ENCODE measurements at places on chromosomes 13 and 19. TPM values are rescaled to one million over a fixed set of nuclear protein-coding genes. Genes with fewer than 3 reads are reported as not detected.

DNA sequence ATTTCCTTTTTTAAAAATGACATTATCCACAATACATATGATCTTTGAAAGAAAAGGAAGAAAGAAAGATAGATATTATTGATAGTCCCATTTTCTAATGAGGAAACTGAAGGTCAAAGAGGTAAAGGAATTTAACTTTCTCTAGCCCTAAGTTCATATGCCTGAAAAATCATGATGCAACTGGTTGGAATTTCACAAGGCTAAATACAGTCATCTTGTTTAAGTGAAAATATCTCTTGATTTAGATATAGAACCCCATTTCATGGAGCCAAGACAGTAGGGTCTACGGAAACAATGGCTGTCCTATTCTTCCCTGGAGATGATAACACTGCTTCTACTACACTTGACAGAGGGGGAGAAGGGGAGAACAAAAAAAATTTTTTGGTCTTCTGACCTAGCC, 366.2 kb downstream of the DNAJC15 start:
- no peak overlapping the region for H3K27ac ChIP-seq
- DNase-seq = no peak
- no peaks in the 10 kb centered on the region for H3K4me1 ChIP-seq
- H3K36me3 ChIP-seq = no peaks in the 10 kb centered on the region

DNA sequence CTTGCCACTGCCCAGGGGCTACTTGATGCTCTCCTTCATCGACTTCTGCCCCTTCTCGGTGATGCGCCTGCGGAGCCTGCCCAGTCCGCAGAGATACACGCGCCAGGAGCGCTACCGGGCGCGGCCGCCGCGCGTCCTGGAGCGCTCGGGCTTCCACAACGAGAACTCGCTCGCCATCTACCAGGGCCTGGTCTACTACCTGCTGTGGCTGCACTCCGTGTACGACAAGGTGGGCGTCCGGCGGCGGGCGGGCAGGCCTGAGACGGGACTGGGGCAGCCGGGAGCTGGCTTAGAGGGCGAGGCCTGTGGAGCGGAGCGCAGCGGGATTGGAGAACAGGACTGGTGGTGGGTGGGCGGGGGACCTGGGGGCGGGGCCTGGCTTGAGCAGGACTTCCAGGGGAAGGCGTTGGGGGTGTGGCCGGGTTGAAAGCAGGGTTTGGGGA, 12.7 kb upstream of the PSMD8 start:
- DNase-seq = peak; percentile 37
- peaks cover 12% of the 10 kb centered on the region for H3K4me1 ChIP-seq
- H3K27ac ChIP-seq = no peak overlapping the region
- no peaks in the 10 kb centered on the region for H3K36me3 ChIP-seq
- peak overlapping the region; percentile 66 for H3K4me3 ChIP-seq

GRCh38 chr13:20064128-20064527, 96.7 kb downstream of the GJA3 start:
- H3K27me3 ChIP-seq = no peaks in the 10 kb centered on the region
- peaks cover 48% of the 10 kb centered on the region for H3K36me3 ChIP-seq
- no peak overlapping the region for H3K4me3 ChIP-seq

- H3K27me3 ChIP-seq = no peaks in the 10 kb centered on the region
- DNase-seq = no peak
- H3K27ac ChIP-seq = no peak overlapping the region
- H3K36me3 ChIP-seq = no peaks in the 10 kb centered on the region
- no peak overlapping the region for H3K4me3 ChIP-seq
These were observed 179.7 kb upstream of the TSC22D1 start for GRCh38 chr13:44755872-44756271.

GRCh38 chr19:49716154-49716553, 25.2 kb downstream of the CPT1C start:
- no peak overlapping the region for H3K4me3 ChIP-seq
- no peaks in the 10 kb centered on the region for H3K27me3 ChIP-seq
- peak overlapping the region; percentile 24 for H3K27ac ChIP-seq
- H3K4me1 ChIP-seq = peaks cover 9% of the 10 kb centered on the region

DNA sequence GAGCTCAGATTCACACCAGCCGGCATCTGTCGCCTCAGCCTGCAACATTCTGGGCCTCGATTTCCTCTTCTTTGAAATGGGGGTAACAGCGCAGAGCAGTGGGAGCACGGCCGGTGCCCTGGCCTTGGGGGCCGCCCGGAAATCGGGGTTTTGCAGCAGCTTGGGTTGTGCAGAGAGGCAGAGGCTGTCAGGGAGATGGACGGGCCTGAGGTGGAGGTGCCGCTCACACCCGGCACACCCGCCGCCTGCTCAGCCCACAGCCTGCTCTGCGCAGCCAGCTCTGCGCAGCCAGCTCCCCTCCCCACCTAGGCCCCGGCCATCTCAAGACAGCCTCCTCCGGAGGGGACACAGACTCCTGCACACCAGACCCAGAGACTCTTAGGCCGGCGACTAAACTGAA, 10.6 kb downstream of the KLF2 start:
- no peak for DNase-seq
- H3K36me3 ChIP-seq = no peaks in the 10 kb centered on the region
- H3K27ac ChIP-seq = no peak overlapping the region
- peaks cover 61% of the 10 kb centered on the region for H3K4me1 ChIP-seq

- no peak overlapping the region for H3K4me3 ChIP-seq
- H3K27me3 ChIP-seq = no peaks in the 10 kb centered on the region
- no peak overlapping the region for H3K27ac ChIP-seq
- peaks cover 12% of the 10 kb centered on the region for H3K36me3 ChIP-seq
These were observed 102.0 kb downstream of the FOXO1 start for GRCh38 chr13:40564342-40565001.

DNA sequence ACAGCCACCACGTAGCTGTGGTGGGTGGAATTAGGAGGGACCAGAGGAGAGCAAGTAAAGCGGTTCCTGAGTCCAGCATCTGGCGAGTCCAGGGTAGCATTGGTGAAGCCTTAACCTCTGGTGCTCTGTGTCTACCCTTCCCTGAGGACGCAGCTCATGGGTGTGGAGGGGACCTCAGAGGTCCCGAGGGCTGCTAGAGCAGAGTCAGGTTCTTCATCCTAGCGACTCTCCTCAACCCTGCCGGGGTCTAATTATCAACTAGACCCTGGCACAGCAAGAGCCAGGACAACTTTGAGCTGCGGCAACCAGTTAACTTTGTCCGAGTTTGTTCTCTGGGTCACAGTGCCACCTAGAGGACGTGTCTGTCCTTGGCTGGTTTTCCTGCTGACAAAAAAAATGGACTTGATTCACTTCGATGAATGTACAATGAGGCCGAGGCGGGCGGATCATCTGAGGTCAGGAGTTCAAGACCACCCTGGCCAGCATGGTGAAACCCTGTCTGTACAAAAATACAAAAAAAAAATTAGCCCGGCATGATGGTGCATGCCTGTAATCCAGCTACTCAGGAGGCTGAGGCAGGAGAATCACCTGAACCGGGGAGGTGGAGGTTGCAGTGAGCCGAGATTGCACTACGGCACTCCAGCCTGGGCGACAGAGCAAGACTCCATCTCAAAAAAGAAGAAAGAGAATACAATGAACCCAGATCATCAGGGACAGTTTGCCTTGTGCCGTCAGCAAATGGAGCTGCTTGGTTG, 25.0 kb downstream of the TSSK6 start:
- no peak overlapping the region for H3K4me3 ChIP-seq
- peaks cover 36% of the 10 kb centered on the region for H3K36me3 ChIP-seq
- H3K27ac ChIP-seq = peak overlapping the region; percentile 89
- peaks cover 53% of the 10 kb centered on the region for H3K4me1 ChIP-seq
- H3K27me3 ChIP-seq = no peaks in the 10 kb centered on the region

- no peak for DNase-seq
- no peaks in the 10 kb centered on the region for H3K27me3 ChIP-seq
- H3K36me3 ChIP-seq = peaks cover 31% of the 10 kb centered on the region
- no peak overlapping the region for H3K4me3 ChIP-seq
These were observed 1.5 kb downstream of the RNF6 start for GRCh38 chr13:26220575-26220974.

DNA sequence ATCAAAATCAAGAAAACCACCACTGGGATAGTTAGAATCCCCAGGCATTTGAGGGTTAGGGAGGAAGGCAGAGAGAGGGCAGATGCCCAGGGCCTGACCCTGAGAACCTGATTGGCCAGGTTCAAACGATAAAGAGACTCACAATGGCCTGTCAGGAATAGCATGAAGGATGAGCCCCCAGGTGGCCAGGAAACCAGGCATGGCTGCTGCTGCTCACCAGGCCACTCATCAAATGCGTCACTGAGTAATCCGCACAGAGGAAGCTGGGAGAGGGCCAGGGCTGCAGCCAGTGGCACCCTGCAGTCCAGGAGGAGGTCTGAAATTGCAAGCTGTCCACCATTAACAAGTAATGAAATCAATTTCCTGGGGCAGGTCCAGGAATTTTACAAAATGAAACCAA, 111.3 kb downstream of the KATNAL1 start:
- no peak overlapping the region for H3K4me3 ChIP-seq
- no peaks in the 10 kb centered on the region for H3K27me3 ChIP-seq
- no peak overlapping the region for H3K27ac ChIP-seq
- no peak for DNase-seq
- no peaks in the 10 kb centered on the region for H3K4me1 ChIP-seq
- no peaks in the 10 kb centered on the region for H3K36me3 ChIP-seq

- H3K36me3 ChIP-seq = no peaks in the 10 kb centered on the region
- no peak for DNase-seq
- no peaks in the 10 kb centered on the region for H3K27me3 ChIP-seq
- H3K4me3 ChIP-seq = peak overlapping the region; percentile 3
- H3K4me1 ChIP-seq = peaks cover 46% of the 10 kb centered on the region
These were observed 89.5 kb upstream of the DOCK9 start for GRCh38 chr13:99067159-99067985.

DNA sequence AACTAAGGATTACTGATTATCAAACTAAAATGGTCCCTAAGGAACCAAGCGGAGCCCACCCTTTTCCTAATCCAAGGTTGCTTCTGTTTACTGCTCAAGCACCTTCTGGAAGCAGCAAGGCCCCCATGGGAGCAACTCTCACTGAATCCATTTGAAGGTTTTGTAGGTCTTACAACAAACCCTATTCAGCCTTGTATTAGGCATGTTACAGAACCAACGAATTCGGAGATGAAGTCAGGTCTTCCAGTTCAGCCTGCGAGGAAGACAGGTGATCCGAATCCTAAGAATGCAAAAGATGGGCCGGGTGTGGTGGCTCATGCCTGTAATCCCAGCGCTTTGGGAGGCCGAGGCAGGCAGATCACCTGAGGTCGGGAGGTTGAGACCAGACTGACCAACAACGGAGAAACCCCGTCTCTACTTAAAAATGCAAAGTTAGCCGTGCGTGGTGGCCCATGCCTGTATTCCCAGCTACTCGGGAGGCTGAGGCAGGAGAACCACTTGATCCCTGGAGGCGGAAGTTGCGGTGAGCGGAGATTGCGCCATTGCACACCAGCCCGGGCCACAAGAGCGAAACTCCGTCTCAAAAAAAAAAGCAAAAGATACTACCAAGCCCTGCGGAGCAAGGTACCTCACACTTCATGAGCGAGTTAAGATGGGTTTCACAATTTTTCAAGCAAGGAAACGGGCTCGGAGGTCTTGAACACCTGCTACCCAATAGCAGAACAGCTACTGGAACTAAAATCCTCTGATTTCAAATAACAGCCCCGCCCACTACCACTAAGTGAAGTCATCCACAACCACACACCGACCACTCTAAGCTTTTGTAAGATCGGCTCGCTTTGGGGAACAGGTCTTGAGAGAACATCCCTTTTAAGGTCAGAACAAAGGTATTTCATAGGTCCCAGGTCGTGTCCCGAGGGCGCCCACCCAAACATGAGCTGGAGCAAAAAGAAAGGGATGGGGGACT, 609 bp downstream of the ZAR1L start:
- no peaks in the 10 kb centered on the region for H3K36me3 ChIP-seq
- peaks cover 18% of the 10 kb centered on the region for H3K4me1 ChIP-seq
- H3K27ac ChIP-seq = peak overlapping the region; percentile 100
- H3K4me3 ChIP-seq = peak overlapping the region; percentile 96

- H3K4me1 ChIP-seq = no peaks in the 10 kb centered on the region
- no peak overlapping the region for H3K4me3 ChIP-seq
- H3K36me3 ChIP-seq = no peaks in the 10 kb centered on the region
- no peak overlapping the region for H3K27ac ChIP-seq
- DNase-seq = no peak
These were observed 111.2 kb upstream of the SGCG start for GRCh38 chr13:23069566-23069965.

DNA sequence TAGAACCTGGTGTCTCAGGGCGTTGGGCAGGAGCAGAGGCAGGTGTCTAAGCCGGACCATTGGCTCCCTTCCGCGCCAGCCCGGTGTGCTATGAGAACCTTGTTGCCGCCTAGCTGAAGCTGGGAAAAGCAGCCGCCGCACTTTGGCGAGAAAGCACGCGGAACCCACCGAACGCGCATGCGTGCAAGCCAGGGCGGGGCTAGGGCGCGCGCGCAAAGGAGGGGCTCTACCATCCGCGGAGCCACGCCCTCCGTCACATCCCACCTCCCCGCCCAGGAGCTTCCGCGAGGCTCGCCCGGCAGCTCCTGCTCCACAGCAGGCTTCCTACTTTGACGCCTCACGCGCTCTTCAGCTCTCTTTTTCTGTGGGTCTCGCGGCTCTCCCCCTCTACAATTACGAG, 51.3 kb downstream of the WDR87 start:
- no peak overlapping the region for H3K27ac ChIP-seq
- no peak overlapping the region for H3K4me3 ChIP-seq
- H3K4me1 ChIP-seq = no peaks in the 10 kb centered on the region
- no peaks in the 10 kb centered on the region for H3K36me3 ChIP-seq

DNA sequence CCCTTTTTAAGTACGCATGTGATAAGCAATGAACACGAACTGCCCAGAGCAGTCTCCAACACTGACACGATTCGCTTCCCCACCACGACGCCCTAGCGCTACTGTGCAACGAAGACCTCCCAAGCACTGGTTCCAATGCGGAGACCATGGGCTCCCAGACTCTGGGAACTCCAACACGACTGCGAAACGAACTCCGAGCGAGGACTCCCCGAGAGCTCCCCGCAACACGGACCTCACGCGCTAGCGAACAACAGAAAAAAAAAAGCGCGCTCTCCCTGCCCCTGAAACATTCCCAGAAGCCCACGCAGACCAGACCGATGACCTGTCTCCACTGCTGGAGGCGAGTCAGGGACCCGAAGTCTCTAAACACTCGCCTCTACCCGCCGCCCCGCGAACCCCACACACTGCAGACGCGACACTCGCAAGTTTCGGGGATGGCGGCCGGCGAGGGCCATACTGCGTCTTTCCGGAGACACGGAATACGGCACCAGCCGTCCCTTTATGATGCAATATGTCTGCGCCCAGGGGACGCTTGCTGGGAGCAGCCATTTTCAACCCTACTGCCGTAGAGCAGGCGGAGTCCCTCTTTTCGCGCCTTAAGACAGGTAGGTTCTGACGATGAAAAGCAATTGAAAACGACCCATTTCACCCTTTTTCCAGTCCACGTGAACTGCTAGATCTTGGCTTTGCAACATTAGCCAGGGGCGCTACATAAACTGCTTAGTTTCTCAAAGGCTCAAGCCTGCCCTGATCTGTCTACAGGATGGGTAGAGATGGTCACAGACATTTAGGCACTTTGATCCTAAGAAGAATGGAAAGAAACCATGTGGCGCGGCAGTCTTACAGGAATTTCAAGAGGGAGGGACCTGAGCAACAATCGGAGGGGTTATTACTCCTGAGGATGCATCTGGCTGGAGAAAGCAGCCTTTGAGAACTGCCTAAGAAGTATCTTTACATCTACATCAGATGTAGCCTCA, at the start of gene ZNF577:
Gene ZNF577 (minus strand): TSS at position 430 of the 977 bp plus-strand sequence. CDS start 7,569 bp downstream, outside the sequence.
- no peak within 1 kb of the TSS for H3K27ac ChIP-seq
- peaks cover 24% of the 10 kb centered on the region for H3K36me3 ChIP-seq
- H3K27me3 ChIP-seq = no peaks in the 10 kb centered on the region
- peak within 1 kb of the TSS; percentile 42 for H3K4me3 ChIP-seq
- no peaks in the 10 kb centered on the region for H3K4me1 ChIP-seq

The TGFBR3L gene
- total RNA-seq = 8.6 TPM

The CYP2F1 gene
- not detected for total RNA-seq

The ZNF296 gene
- 7.9 TPM for total RNA-seq

The KLK13 gene
- total RNA-seq = not detected

The FOSB gene
- total RNA-seq = 21.6 TPM

The LCP1 gene
- 838 TPM for total RNA-seq

The IRGC gene
- not detected for total RNA-seq

Data from CD8-positive, alpha-beta memory T cell (primary cell).